ENCODE measurements at places on chromosomes 13 and 19.
A peak's percentile ranks its signal among the peaks of the same experiment; 100 is the strongest.

DNA sequence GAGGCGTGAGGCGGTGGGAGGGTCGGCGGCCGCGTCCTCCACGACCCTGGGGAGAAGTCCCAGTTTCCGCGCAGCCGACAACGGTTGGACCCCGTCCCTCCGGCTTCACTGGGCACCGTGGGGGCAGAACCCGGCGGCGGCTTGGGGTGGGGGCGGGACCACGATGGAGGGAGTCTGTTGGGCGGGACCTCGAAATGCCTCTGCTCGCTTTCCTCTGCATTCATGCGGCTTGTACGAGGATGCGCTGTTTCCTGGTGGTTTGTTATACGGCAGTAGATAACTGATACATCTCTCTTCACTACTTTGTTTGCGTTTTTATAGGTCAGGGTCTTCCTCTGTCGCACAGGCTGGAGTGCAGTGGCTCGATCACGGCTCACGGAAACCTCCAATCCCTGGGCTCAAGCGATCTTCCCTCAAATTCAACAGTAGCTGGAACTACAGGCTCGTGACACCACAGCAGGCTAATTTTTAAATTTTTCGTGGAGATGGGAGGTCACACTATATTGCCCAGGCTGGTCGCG, 24.6 kb upstream of the ZNF846 start:
- DNase-seq = peak; percentile 37

DNA sequence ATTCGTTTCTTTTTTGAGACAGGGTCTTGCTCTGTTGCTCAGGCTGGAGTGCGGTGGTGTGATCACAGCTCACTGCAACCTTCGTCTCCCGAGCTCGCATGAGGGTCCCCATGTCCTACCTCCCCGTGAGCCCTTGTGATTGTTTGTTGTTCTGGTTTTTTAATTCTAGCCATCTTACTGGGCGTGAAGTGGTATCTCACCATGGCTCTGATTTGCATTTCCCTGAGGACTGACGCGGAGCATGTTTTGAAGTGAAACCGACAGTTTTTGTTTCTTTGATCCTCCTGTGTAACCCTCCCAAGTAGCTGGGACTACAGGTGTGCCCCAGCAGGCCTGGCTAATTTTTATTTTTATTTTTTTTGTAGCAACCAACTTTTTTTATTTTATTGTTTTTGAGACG, 21.7 kb downstream of the GNG7 start:
- DNase-seq = no peak

- no peak for DNase-seq
Measured at GRCh38 chr19:38691938-38692457, 44.5 kb downstream of the ACTN4 start.

DNA sequence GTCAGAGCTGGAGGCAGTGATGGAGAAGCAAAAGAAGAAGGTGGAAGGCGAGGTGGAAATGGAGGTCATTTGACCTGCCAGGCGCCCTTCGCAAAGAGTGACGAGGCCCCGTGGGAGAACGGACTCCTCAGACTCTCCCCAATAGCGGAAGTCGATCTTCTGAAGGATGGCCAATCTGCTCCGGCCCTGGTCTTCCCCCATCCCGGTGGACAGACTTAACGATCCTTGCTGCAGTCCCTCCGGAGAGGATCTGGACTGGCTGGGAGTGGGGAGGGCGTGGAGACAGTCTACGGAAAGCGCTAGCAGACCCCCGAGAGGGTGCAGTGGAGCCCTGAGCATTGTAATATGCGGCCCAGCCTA, 11.9 kb downstream of the EPS8L1 start:
- no peak for DNase-seq

DNA sequence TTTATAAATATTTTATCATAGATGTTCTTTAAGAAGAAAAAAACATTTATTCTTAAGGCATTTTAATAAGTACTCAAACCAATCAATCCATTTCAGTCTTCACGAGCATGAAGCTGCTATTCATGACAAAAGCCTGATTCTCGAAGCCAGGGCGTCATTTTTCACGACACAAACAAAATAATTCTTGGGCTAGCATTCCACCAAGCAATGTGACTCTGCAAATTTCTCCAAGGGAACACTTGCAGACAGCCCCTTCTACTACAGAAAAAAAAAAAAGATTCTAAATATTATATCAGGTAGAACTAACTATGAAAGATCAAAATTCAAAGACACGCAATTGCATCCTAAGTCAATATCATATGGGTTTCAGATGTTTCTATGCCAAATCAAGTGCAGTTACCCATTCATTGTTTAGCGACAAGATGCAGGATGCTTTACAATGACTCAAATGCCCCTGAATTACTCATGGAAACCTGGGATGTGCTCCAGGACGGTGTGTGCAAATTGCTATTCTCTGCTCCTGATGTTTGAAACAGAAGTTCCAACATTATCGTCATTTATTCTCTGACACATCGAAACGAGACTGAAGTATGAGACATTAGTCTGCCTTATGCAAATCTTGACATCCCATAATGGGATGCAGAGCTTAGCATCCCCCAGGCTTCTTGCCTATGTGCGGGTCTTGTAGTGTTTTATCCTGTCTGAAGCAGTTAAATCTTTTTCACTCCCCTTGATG, 517.7 kb downstream of the MYO16 start:
- no peak for DNase-seq

DNA sequence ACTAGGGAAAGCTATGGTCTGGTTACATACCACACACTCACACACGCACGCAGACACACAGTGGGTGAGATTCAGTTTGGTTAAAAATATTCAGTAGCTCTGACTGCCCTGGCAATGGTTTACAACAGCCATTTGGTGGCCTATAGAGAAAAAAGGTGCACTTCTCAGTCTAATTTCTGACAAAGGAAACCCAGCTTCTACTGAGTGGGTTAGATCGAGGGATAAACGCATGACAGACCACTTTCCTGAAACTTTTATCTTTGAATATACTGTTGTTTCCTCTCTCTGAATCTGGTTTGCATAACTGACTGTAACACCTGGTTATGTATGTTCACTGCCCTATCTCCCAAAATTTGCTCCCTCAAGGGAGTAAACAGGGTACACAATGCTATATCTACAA, 2.5 kb downstream of the LIG4 start:
- no peak for DNase-seq

DNA sequence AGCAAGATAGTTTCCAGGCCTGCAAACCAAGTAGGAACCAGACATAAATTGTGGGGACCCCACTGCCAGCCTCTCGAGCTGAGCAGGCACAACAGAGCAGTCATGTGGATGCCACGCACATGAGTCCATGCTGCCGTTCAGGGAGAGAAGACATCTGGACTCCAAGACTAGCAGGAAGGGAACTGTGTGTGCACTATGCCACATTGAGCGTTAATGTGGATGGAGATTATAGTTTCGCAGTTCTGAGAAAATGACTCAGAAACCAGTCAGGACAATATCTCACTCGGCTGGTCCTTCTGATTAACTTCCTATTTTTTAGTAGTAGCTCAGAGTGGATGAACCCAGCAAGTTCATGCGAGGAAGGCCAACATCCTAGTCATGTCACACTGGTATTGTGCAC, 124.9 kb downstream of the CRYL1 start:
- DNase-seq = no peak

DNA sequence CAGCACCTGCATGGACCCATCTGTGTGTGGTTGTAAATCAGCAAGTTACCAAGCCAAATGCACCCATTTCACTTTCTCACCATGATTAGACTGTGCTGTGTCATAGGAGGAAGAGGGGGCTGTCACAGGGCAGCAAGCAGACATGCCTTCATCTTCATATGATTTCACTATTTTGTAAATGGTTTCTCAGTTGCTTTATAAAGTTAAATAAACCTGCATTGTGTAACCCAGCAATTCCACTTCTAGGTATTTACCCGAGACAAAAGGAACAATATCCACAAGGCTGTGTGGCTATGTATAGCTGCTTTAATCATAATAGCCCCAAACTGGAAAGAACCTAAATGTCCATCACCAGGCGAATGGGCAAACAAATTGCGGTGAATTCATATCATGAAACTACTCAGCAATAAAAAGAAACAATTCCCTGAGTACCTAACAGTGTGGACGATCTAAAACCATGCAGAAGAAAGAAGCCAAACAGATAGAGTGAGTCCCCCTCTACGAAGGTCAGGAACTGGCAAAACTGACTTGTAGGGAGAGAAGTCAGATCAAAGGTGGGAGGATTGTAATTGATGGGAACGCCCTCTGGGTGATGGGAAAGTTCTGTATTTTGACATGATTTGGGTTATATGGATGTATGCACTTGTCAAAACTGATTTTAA, 185.4 kb downstream of the COL4A1 start:
- no peak for DNase-seq

DNA sequence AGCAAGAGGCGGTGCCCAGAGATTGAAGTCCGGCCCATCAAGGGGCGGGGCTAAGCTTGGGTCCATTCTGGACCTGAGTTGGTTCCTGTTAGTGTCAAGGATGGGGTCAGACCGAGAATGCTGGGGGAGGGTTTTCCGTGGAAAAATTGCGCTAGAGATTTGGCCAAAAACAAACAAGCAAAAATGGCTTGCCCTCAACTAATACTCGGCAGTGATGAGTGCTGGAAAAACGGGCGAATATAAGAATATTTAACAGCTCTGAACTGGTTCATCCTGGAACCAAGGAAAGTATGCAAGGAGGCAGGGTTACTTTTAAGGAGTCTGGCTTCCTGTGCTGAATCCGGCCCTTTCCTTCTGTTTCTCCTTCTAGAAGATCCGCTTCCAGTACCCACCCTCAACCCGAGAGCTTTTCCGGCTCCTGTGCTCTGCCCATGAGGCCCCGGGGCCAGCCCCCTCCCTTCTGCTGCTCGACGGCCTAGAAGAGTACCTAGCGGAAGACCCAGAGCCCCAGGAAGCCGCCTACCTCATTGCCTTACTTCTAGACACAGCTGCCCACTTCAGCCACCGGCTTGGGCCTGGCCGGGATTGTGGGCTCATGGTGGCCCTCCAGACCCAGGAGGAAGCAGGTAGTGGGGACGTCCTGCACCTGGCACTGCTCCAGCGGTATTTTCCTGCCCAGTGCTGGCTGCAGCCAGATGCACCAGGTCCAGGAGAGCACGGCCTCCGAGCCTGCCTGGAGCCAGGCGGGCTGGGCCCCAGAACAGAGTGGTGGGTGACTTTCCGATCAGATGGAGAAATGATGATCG, 880 bp downstream of the SWSAP1 start:
- peak; percentile 17 for DNase-seq

DNA sequence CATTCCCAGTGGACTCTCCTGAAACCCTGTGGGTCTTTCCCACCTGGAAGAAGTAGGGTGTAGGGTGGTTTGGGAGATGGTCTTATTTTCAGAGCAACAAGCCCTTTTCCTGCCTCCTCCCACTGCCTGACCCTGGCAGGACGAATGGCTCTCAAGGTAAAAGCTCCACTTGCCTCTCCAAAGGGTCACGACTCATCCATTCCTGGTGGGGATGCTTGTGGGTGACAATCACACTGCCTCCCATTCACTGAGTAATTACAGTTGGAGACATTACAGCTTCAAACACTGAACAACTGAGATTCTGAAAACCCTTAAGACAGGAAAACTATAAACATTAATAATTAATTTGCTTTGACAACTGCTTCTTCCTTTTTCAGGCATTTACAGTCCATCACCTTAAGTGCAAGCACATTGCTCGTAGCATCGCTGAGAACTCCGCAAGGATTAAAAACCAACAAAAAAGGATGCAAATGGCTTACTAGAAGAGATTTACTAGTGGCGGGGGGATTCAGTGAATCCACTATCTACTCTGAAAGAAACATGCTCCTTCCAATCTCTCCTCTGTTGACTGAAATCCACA, 199.6 kb upstream of the IRS2 start:
- no peak for DNase-seq

DNA sequence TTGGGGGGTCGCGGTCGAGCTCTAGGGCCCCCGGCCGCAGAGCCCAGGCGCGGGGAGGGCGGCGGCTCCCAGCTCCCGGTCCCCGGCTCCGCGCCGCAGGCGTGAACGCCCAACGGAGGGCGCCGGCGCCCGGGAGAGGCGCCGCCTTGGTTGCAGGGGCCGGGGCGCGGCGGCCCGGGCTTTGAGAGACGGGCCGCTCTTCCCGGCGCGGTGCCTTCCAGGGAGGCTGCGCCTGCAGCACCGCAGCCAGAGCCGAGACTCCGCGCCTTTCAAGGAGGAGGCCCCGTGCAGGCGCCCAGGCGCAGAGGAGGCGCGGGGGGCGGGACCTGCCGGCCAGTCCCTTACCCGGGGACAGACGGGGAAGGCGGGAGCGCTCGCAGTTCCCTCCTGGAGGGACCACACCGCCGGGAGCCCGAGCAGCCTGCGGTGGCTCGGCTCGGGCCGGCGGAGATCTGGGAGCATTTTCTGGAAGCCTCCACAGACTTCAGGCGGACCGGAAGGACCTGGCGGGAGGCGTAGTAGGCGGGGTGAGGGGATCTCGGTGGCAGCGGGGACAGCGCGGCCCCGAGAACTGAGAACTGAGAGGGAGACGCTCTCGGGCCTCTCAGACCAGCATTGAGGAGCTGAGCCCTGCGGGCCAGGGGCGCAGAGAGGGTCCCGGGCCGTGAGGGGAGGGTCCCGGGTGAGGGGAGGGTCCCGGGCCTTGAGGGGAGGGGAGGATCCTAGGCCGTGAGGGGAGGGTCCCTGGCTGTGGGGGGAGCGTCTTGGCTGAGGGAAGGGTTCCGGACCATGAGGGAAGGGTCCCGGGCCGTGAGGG, 25.5 kb upstream of the MCF2L start:
- DNase-seq = peak; percentile 20

GRCh38 chr19:37803249-37803840, 24.0 kb upstream of the ZNF573 start:
- no peak for DNase-seq

GRCh38 chr13:31556376-31556775, 182.9 kb upstream of the RXFP2 start:
- no peak for DNase-seq

- DNase-seq = no peak
Measured at GRCh38 chr19:46721269-46722003, 4.5 kb upstream of the PRKD2 start.

DNA sequence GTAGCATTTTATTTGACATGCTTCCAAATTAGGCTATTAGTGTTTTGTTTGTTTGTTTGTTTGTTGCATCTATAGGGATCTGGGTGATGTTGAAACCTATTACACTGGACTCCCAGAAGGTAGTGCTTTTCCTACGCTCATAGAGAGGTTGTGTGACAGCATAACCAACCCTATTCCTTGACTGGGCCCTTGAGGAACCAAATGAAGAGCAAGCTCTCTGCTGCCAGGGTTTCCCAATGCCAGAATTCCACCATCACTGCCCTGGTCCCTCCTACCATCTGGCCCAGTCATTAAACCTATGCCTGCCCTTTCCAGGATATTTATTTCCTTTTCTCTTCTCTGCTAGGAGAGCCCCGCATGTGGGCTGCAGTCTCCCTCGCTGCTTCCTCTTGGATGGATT, 210.6 kb downstream of the IRS2 start:
- no peak for DNase-seq

GRCh38 chr19:6767081-6767356, 216 bp downstream of the SH2D3A start:
- peak; percentile 59 for DNase-seq

DNA sequence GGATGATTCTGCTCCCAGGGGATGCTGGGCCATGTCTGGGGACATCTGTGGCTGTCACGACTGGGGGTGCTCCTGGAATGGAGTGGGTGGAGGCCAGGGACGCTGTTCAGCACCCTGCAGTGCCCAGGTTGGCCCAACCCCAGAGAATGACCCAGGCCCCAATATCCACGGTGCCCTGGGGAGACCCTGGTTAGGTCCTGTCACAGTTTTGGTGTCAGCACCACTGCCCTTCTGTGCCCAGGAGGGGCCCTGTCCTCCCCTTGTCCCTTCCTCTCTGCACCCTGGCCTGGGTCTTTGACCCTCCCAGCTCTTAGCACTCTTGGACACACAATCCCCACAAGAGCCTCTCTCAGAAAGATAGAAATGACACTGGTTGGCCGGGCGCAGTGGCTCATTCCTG, 85.3 kb downstream of the GADD45B start:
- DNase-seq = no peak

Measured in NCI-H1436 (cell line).